SK-N-SH (cell line): ENCODE measurements at places on chromosomes 11 and 22. TPM values are rescaled to one million over a fixed set of nuclear protein-coding genes. Genes with fewer than 3 reads are reported as not detected.
A peak's percentile ranks its signal among the peaks of the same experiment; 100 is the strongest.

The OR5D18 gene
- polyA plus RNA-seq = not detected in 2 replicates

The FJX1 gene
- 29.8 and 34.5 TPM in 2 replicates for polyA plus RNA-seq

The BDNF gene
- 21.3 and 24.4 TPM in 2 replicates for polyA plus RNA-seq

- 0 out of 2 replicates have a peak, but pooled peaks cover 5% of the 10 kb centered on the region for H3K4me1 ChIP-seq
- H3K36me3 ChIP-seq = no peaks in the 10 kb centered on the region
- no peak for DNase-seq
- peak overlapping the region; percentile 59; the same call in 1 of the 2 replicates for H3K4me3 ChIP-seq
Measured at GRCh38 chr22:25403284-25403810, 161.1 kb upstream of the GRK3 start.

- no peak for DNase-seq
- no peaks in the 10 kb centered on the region for H3K27me3 ChIP-seq
- H3K27ac ChIP-seq = no peak overlapping the region
- no peaks in the 10 kb centered on the region for H3K36me3 ChIP-seq
Measured at GRCh38 chr11:85359859-85360258, 267.3 kb downstream of the DLG2 start.

- DNase-seq = no peak
- H3K27ac ChIP-seq = no peak overlapping the region
- H3K27me3 ChIP-seq = no peaks in the 10 kb centered on the region
- H3K36me3 ChIP-seq = no peaks in the 10 kb centered on the region
- H3K4me3 ChIP-seq = no peak overlapping the region
Measured at GRCh38 chr22:19079691-19080090, 42.5 kb downstream of the DGCR2 start.

- DNase-seq = no peak
- no peak overlapping the region for H3K27ac ChIP-seq
- peaks cover 4% of the 10 kb centered on the region; the same call in 1 of the 2 replicates for H3K4me1 ChIP-seq
- no peak overlapping the region for H3K4me3 ChIP-seq
Measured at GRCh38 chr22:26851125-26851524, 193.7 kb downstream of the MIAT start.

DNA sequence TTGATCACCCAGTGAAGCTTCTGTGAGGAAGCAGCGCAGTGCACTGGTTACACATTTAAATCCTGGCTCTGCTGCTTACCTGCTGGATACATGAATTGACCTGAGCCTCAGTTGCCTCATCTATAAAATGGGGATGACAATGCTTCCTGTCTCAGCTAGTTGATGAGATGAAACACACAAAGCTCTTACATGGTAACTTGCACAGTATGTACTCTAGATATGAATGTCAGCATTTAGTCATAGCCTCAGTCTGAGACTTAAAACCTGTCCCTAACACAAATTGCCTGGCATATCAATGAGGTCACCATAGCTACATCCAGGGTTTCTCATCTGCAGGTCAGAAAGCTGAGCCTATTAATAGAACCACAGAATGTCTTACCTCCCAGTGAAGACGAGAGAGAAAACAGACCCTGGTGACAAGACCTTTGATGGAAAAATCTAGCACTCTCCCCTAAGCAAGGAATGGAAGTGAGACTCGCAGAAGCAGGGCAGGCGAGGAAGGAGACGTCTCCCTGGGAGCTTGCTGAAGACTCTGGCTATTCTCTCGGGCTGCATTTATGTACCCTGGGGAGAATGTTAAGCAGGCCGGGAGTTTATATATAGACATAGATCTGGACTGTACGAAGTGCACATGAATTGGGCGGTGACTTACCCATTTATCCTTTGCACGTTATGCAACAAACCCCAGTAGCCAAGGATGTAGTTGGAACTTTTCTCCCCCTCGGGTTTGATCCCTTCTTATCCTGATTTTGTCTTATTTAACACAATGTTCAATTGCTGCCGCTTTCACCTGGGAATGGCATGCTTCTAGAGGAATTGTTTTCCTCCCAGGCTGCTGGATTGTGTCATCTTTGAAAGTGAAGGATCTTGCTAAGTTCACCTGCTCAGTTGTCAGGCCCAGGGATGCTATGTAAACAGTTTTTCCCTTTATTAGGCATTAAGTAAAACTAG is 18.0 kb downstream of the SDHAF2 start:
- peak overlapping the region; percentile 34; the same call in 1 of the 2 replicates for H3K27ac ChIP-seq
- H3K36me3 ChIP-seq = peaks cover 48% of the 10 kb centered on the region
- DNase-seq = no peak
- H3K27me3 ChIP-seq = no peaks in the 10 kb centered on the region
- peaks cover 13% of the 10 kb centered on the region; the same call in 1 of the 2 replicates for H3K4me1 ChIP-seq
- no peak overlapping the region for H3K4me3 ChIP-seq

DNA sequence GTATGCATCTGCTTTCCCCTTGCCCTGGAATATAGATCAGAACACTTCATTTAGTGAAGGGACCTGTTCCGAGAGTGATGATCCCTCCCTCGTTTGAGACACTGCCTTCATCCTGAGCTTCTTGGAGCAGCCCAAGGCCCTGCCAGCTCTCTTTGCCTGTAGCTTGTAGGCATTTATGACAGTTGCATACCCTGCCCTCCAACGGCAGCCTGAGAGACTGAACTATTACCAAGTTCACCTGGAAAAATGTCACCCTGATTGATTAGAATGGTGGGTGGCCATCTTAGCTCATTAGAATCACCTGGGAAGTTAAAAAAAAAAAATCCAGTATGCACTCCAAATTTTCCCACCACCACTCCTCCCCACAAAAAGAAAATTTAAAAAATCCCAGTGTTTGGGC is 1.5 kb downstream of the MICAL3 start:
- H3K4me1 ChIP-seq = peaks cover 10% of the 10 kb centered on the region; the same call in 1 of the 2 replicates
- H3K36me3 ChIP-seq = no peaks in the 10 kb centered on the region
- H3K4me3 ChIP-seq = peak overlapping the region; percentile 84; the same call in 1 of the 2 replicates

DNA sequence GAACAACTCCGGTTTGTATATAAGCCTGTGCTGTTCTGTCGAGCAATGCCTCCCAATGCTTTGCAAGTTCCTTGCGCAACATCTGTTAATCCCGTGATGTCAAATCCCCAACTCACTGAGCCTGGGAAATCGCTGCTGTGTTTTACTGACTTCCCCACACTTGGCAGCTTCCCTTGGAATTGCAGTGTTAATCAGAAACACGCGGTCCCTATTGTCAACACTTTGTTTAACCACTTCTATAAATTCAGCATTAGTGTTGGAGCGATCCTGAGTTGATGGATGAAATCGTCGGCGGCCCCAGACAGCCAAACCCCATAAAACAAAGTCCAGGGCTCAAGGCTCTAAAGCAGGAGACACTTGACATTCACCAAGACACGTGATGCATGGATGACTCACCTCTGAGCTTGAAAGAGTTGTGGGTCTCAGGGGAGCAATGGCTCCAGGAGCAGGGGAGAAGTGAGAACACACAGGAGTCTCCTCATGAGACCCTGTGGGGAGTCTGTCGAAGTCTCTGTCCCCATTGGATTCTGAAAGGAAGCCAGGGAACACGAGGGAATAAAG is 555.3 kb downstream of the MIAT start:
- H3K27ac ChIP-seq = peak overlapping the region; percentile 30; the same call in 1 of the 2 replicates
- H3K27me3 ChIP-seq = no peaks in the 10 kb centered on the region
- peaks cover 21% of the 10 kb centered on the region for H3K4me1 ChIP-seq
- no peaks in the 10 kb centered on the region for H3K36me3 ChIP-seq
- no peak overlapping the region for H3K4me3 ChIP-seq

DNA sequence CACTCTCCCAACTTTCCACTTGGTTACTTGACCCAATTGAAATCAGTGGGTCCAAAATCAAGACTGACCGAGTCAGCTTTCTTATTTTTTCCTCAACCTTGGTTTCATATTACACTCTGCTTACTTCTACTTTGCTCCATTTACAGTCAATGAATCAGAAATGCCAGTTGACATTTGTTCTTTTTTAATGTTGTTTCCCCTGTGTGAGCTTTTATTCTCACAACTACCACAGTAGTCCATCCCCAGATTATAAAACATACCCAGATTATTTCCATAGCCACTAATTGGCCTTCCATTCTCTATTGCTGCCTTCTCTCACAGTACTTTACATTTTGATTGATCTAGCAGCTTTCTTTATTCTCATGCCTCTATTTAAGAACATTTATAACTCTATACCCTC is 50.0 kb downstream of the DNAJC24 start:
- no peak overlapping the region for H3K27ac ChIP-seq
- H3K27me3 ChIP-seq = no peaks in the 10 kb centered on the region
- DNase-seq = no peak
- H3K4me1 ChIP-seq = no peaks in the 10 kb centered on the region; the same call in 1 of the 2 replicates
